ENCODE measurements at places on chromosomes 12 and 14. TPM values are rescaled to one million over a fixed set of nuclear protein-coding genes. Genes with fewer than 3 reads are reported as not detected.

DIO3 gene
- not detected for total RNA-seq

ZDHHC22 gene
- total RNA-seq: not detected

SDR9C7 gene
- not detected for total RNA-seq

LHX5 gene
- not detected for total RNA-seq

TAS2R7 gene
- total RNA-seq: 0.09 TPM

GLS2 gene
- 0.11 TPM for total RNA-seq

AMN1 gene
- total RNA-seq: 10.1 TPM

SLC39A2 gene
- total RNA-seq: not detected

SERPINA1 gene
- total RNA-seq: not detected

ZBTB25 gene
- total RNA-seq: 3.3 TPM

KRT75 gene
- total RNA-seq: not detected

AMHR2 gene
- total RNA-seq: not detected

IRAK3 gene
- total RNA-seq: 14.7 TPM

DNAJC22 gene
- total RNA-seq: 0.22 TPM

SPTB gene
- total RNA-seq: under 0.01 TPM

WIF1 gene
- total RNA-seq: not detected

GALNT16 gene
- total RNA-seq: not detected

FGF6 gene
- not detected for total RNA-seq

GMFB gene
- total RNA-seq: 104 TPM

KRT81 gene
- 0.22 TPM for total RNA-seq

CCDC177 gene
- not detected for total RNA-seq

OR4E2 gene
- not detected for total RNA-seq

KLHDC1 gene
- total RNA-seq: 3.6 TPM

WNT1 gene
- total RNA-seq: not detected

SDS gene
- total RNA-seq: 0.11 TPM

CEBPE gene
- total RNA-seq: not detected

HEBP1 gene
- total RNA-seq: 29.0 TPM

DIO2 gene
- 0.09 TPM for total RNA-seq
